T47D (cell line): ENCODE measurements at places on chromosomes 11 and 22.

- DNase-seq: no peak
Observed at GRCh38 chr11:118853678-118854077, 30.0 kb upstream of the CXCR5 start.

DNA sequence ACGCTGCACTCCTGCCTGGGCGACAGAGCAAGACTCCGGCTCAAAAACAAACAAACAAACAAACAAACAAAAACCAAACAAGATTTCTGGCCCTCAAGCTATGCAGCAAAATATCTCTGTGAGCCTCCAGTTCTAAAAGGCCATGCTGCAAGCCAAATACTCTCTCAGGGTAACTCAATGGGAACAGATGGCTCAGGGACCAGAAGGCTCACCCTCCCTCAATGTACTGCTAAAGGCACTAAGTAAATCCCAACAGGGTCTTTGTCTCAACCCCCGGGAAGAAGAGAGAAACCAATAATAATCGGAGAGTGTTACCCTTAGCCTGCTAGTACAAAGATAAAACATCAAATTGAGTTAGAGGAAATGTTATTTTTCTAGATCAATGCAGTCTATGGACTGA, 119.7 kb upstream of the ZC3H12C start:
- no peak for DNase-seq

- DNase-seq: no peak
Observed at GRCh38 chr11:67376873-67377808, 3.7 kb upstream of the CLCF1 start.

DNA sequence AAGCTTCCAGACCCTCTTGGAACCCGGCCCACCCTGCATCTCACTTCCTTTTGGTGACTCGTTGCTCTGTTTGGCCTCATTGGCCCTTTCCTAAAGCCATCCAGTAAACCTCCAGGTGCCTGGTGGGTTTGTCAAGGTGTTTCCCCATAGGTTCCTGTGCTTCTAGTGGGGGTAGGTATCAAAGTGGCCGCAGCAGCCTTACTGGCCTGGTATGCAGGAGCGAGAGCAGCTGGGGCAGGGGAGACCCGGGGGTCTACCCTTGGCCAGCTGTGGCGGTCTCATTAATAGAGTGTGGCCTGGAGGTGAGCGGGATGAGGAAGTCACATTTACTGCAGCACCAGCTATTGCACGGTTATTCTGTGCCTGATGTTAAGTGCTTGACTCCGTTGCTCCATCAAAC, 4.1 kb downstream of the APOA4 start:
- no peak for DNase-seq

DNA sequence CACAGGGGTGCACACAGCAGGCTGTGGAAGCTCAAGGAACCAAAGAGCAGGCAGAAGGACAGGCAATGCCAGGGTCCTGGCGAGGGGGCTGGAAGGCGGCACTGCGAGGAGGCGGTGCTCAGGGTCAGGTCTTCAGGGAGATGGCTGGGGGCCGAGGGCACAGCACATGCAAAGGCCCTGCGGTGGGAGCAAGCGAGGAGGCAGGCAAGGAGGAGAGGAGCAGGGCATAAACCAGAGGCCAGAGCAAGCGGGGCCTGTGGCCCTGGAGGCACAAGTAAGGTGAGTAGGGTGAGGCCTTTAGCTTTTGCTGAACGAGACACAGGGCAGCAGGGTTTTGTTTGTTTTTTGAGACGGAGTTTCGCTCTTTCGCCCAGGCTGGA, 126.9 kb downstream of the ARHGAP8 start:
- DNase-seq: no peak
